Articular chondrocyte of knee joint (primary cell): ENCODE measurements at places on chromosomes 6 and 20. TPM values are rescaled to one million over a fixed set of nuclear protein-coding genes. Genes with fewer than 3 reads are reported as not detected.

Gene ASIP
- 0.22 TPM in 1 of 2 replicates, not detected in the other for total RNA-seq

Gene ENPP1
- total RNA-seq, result 53.1 and 68.5 TPM in 2 replicates

Gene OR14J1
- not detected in 2 replicates for total RNA-seq

Gene PLG
- total RNA-seq, result not detected in 2 replicates

Gene PTCHD4
- total RNA-seq, result 0.13 and 0.54 TPM in 2 replicates

Gene RBPJL
- not detected in 2 replicates for total RNA-seq

Gene CD24
- total RNA-seq, result 4.2 and 49.1 TPM in 2 replicates
